MV-4-11 (cell line): ENCODE measurements at places on chromosomes 6 and 20.

GRCh38 chr6:164130151-164130550, 715.6 kb downstream of the QKI start:
- no peak for DNase-seq

GRCh38 chr6:108565091-108565766, 4.5 kb downstream of the FOXO3 start:
- DNase-seq: peak; percentile 75

DNA sequence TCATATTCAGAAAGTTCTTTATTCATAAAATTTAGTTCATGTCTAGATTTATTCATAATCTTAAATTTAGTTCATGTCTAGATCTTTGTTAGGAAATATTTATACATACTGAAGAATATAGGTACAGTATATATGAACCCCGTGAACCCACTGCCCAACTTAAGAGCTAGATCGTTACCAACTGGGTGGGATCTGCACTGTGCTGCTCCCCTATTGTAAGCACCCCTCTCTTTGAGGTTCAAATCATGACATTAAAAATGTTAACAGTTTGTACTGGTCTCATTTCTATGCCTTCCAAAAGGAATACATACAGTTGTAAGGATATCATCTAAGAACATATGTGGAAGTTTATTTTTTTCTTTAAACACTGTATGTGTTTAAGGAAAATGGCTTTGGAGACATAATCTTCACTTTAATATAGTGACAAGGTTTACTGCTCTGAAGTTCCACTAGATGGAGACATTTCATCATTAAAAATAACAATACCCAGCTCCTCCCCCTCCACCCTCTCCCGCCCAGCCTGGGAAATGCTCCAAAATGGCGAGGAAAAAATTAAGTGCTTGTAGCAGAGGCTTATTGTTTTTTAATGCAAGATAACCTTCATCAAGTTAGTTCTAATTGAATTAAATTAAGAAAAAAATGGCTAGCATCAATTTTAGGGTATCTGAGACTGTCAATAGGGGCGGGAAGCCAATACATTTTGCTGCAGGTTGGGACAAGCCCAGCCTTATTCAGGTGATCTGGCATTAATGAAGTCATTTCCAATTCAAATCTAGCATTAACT, 104.1 kb upstream of the TRAF3IP2 start:
- peak; percentile 59 for DNase-seq

DNA sequence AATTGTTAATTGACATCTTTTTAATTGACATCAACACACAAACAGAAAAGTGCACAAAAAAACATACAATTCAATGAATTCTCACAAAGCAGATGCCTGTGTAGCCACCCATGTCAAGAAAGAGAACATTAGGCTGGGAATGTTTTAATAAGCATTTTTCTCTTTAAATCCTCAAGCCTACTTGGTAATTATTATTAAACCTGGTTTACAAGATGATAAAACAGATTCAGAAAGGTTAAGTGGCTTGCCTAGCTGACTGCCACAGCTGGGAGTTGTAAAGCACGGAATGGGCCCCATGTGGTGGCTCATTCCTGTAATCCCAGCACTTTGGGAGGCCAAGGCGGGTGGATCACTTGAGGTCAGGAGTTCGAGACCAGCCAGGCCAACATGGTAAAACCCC, 90.0 kb upstream of the AKAP12 start:
- no peak for DNase-seq

DNA sequence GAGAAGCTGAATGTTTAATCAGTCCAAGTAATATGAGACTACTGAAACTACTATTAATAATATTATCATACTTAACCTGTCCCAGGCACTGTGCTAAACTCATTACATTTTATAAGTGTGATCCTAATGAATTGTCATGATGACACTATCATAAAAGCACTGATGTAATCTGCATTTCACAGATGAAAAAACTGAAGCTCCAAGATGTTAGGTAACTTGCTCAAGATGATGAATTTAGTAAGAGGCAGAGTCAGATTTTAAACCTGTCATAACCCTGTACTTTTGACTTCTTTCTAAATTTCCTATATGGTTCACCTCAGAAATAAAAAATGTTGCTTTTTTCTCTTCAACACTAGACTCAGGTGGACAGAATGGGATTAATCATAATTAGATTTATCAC, 237.6 kb downstream of the ALDH8A1 start:
- no peak for DNase-seq

GRCh38 chr6:157096522-157096921, 226.8 kb downstream of the TMEM242 start:
- DNase-seq: no peak

DNA sequence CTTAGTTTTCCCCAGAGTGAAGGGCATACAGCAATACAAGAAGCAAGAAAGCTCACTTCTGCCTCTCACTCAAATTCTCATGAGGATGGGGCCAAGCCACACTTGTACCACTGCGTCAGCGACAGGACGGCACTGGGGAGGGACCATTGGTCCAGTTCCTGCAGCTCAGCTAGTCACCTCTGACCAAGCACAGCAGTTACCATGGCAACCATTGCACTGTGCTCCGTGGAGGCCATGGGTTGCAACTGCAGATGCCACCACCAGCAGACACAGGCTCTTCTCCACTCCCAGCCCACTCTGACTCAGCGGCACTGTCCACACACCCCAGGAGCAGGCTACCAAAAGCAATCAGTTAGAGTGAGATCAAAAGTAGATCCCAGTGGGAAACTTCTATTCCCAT, 441.1 kb upstream of the ARID1B start:
- no peak for DNase-seq

- no peak for DNase-seq
These were observed 42.9 kb downstream of the CDH26 start for GRCh38 chr20:60001108-60001507.
